NCI-H446 (cell line): ENCODE measurements at places on chromosomes 2 and 18.
A peak's percentile ranks its signal among the peaks of the same experiment; 100 is the strongest.

DNA sequence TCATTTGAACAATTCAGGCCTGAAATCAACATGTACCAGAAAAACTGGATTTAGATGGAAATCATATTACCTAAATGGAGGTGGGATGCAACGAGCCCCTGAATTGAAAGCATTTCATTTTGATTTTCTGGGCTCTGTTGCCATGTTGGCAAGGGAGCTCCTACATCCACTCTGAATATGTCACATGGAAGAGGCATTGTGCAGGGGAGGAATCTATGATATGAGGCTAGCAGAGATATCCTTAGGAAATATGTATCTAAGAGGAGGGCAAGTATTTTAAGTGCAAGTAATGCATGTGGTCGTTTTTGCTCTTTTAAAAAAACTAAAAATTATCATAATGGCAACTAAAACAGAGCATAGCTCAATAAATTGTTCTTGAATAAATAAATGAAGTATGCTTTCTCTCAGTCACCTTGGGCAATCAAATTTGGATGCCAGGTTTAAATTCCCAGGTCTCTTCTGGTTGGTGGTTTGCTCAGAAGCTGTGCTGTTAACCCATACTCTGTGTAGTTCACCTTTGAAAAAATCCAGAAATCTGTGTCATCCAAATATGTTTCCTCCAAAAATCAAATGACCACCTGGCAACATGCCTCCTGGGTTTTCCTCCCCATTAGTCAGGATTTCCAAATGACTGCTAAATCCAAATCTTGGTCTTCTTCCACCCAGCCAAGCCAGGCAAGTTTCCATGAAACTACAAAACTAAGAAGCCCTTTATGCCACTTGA is 6.5 kb upstream of the LGALSL start:
- no peak for DNase-seq

GRCh38 chr18:34039201-34039600 is 185.5 kb downstream of the NOL4 start:
- DNase-seq = no peak

- DNase-seq = no peak
Measured at GRCh38 chr2:176413786-176414185, 144.5 kb downstream of the MTX2 start.

- no peak for DNase-seq
Measured at GRCh38 chr2:69917852-69918251, 2.9 kb downstream of the MXD1 start.

DNA sequence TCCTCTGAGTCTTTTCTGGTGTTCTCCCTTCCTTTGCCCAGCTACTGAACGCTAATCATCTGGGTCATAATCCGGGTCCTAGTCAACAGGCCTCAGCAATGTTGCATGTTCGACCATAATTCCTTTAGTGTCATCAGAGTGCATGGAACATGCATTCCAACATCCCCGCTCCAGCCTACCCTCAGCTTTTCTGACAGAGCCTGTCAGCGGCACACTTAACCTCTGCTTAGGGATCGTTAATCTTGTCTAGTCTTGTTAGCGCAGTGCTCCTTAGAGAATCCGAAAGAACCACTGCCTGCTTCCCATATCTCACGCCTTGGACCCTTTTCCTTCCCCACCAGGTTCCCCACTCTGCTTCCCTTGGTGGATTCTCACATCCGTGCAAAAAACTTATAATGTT is 767.9 kb upstream of the ID2 start:
- no peak for DNase-seq

DNA sequence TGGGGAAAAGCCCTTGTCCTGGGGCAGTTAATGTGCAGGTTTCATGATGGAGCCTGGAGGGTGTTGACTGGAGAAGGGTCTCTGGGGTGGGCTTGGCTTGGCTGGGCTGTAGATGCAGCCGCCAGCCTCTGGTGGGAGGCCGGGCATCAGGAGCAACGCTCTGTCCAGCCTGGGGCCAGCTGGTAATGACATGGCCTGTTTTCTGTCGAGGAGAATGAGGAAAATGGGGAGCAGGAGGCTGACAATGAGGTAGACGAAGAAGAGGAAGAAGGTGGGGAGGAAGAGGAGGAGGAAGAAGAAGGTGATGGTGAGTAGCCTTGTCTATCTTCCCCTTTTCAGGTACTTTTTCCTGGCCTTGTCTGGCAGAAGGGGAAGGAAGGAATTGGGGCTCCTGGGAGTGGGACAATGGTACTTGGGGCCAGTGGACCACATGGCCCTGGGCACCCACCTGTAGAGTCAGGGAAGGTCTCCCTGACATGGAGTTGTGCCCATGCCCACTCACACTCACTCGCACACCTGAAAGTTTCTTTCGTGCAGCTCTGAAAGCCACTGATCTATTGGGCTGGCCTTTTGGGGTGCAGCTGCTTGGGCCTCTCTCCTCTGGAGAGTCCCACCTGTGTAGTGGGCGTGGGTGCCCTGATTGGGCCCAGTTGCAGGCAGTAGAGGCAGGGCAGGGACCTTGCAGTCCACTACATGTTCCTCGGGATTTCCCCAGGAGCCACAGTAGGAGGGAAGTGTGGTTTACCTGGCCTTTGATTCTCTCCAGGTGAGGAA is 3.5 kb downstream of the PTMA start:
- no peak for DNase-seq

- peak; percentile 70 for DNase-seq
Measured at GRCh38 chr2:152200565-152201465, 25.3 kb upstream of the STAM2 start.

DNA sequence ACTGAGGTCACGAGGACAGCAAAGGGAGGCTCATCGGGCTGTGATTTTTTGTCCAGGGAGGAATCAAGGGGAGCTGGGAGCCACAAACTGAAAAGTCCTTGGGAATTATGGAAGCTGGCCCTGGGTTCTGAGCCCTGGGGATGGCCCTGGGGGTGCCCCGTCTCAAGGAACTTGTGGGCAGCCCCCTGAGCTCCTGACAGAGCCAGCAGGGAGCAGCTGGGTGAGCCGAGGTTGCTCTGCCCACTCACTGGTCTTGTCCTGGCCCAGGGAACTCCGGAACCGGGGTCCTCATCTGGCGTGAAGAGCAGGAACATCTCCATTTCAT is 61.3 kb upstream of the HDAC4 start:
- no peak for DNase-seq

GRCh38 chr2:205948883-205949282 is 137.1 kb downstream of the INO80D start:
- DNase-seq = no peak

DNA sequence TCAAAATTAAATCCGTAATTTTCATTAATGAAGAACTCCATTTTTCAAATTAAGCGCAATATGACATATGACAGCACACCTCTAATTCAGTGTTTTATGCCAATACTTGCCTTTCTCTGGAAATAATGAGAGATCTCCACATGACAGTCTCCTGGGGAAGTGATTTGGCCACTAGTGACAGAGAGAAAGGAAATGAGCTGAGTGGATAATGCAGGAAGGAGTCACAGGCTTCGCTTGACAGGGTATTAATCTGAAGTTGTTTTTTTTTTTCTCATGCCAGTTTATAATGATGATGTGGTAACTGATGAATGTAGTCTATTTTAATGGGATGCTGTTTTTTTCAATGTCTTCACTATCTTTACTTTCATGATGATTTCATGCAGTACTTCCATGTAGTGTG is 1079.4 kb upstream of the GYPC start:
- no peak for DNase-seq

GRCh38 chr2:3420769-3421397 is 41.4 kb downstream of the TRAPPC12 start:
- DNase-seq = no peak

DNA sequence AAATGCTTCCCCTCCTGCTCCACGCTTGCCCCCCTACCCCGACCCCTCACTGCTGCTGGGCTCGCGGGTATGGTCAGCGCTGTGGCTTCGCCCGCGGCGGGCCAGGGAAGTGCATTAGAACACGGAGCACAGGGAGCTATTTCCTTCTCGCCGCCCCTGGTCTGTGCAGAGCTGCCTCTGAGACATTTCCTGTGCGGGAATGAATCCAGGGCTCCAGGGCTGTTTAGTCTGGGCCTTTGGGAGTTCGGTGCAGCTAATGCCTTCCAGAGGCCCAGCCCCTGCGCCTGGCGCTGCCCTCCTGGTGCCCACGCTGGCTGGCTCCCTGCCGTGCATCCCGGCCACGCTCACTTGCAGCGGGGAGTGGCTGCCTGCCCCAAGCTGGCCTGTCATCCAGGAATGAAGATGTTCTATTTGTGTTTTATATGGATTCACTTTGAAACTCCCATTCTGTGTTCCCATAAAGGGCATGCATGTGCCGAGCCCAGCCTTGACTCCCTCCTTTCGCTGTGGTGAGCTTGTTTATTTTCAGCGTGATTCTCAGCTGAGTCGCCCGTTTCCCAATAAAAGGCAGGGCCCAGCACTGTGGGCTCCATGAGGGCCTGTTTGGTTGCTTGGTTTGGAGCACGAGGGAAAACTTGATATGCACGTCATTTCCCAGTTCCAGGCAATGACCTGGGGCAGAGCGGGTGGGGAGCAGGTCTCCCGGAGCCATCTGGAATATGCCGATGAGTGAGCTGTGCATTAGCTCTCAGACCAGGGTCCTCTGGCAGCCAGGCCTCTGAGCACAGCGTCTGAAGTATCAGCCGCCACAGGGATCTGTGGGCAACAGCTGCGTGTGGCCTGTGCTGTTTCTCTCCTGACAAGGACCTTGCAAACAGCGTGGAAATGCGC is 42.7 kb downstream of the SH3RF3 start:
- no peak for DNase-seq
